NCI-H2081 treated with DMSO at 0.1 percent for 48 hours (cell line): ENCODE measurements at places on chromosomes 3 and 15.
A peak's percentile ranks its signal among the peaks of the same experiment; 100 is the strongest.

DNA sequence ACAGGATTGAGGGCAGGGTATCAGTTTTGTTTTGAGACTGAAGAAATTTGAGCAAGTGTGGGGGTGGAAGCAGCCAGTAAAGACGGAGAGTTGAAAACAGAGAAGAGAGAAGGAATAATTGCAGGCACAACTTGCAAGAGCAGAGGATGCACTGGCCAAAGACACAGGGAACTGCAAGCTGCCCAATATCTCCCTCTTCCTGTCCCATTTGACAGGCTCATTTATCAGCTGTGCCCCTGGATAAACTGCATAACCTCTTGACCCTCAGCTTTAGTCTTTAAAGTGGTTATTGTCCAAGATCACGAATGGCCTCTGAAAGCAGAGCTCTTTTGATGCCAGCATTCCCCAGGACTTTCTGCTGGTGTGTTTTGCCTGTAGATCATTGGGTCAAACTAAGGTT, 5.0 kb upstream of the RAMAC start:
- no peak for DNase-seq

DNA sequence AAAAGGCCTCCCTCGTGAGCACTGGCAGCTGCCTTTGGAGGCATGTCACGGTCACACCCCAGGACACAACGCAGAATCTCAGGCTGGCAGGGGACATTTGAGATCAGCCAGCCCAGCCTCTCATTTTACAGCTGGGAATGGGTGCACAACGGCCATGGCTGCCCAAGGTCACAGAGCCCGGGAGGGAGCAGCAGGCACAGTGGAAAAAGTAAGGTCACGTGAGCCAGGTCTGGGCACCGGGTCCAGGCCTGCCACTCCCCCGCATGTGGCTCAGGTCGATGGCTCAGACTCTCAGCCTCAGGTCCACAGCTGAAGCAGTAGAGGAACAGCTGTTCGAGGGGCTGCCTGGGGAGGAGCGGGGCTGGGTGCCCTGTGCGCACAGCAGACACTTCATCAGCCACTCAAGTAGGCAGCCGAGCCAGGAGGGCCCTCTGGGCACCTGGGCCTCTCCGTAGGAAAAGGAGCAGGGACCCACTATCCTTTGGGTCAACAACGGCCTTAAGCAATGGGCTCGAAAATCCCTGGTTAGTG, 260.6 kb downstream of the GOLGA6L6 start:
- DNase-seq = no peak

DNA sequence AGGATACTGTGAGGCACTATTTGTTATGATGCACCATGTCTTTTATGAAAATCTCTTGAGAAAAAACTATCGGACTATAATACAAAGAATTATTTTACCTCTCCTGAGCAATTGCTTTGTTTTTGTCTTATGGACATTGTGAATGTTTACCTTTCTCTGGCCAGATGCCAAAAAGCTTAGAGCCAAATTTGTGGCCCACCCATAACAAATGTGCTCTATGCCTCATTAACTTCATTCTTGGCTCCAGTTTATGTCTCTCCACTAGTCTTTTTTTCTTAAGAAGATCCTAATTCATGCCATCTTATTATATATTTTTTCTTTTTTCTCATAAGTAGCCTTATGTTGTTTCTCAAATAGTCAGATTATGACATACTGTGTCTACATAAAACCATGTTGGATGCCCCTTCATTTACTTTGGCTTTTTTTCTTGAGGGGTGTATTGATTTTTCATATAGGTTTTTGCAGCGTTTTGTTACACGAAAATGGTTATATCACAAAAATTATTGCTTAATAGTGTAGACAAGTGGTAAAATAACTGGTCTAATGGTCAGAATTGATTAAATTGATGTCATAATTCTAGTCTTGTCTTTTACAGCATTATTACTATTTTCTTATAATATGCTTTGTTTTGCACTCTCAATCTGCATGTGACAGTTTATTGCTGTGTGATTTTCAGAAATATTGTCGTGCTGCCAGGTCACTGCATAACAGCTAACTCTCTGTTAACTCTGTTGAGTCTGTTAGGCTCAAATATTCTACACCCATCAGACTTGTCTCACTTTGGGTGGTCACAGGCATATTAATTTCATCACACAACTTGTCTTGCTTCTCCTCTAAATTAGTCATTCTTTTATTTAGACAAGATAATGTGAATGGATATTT, 18.2 kb downstream of the SENP8 start:
- DNase-seq = peak; percentile 54

GRCh38 chr15:27480141-27480530, 509.2 kb downstream of the GABRG3 start:
- DNase-seq = no peak

GRCh38 chr3:115999613-116000012, 376.3 kb downstream of the GAP43 start:
- DNase-seq = no peak

DNA sequence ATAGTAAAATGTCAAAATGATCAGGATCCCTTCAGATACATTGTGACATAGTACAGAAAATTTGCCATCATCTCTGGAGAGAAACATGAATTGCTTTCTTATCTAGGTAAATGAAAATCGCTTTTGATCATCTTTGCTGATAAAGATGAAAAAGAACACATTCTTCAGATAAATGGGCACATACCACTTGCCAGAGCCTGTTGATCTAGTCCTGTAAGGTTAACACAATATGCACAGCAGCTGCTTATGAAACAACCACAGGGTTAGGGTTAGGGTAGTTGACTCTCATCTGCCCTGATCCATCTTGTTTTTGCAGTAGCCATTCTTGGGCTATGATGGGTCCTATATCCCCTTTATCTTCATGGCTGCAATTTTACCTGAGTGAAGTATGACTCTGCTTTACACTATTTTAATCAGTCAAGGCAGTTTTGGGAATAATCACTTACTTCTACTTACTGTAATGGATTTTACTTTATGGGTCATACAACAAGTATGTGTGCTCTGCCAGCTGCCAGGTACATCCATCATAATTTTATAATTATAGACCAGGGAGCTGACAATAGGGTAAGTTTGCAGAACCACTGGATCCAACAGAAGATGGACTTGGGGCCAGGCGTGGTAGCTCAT, 12.6 kb upstream of the SPINK8 start:
- DNase-seq = no peak

GRCh38 chr3:82596805-82597204, 835.4 kb upstream of the GBE1 start:
- DNase-seq = no peak

DNA sequence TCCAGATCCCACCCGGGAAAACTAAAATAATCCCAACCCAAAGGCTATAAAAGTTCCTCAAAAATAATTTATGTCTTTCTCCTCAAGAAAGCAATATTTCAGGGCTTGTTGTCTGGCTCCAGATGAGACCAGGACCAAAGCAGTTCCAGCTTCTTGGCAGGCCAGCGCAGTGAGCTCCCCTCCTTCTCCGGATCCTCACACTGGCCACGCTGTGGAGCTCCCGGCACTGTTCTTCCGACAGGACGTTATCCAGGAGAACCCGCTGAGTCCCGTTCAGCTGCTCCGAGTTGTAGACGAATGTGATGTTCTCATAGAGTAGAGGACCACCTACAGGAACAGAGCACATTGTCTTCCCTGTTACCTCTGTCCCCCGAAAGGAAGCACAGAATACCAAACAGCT, 146.3 kb downstream of the P3H2 start:
- no peak for DNase-seq

- no peak for DNase-seq
These were observed 9.3 kb downstream of the STRA6 start for GRCh38 chr15:74193299-74193718.

- DNase-seq = no peak
These were observed 131.5 kb downstream of the TGFBR2 start for GRCh38 chr3:30737743-30738499.

- DNase-seq = no peak
These were observed 17.8 kb downstream of the PLXNA1 start for GRCh38 chr3:127000761-127001160.

DNA sequence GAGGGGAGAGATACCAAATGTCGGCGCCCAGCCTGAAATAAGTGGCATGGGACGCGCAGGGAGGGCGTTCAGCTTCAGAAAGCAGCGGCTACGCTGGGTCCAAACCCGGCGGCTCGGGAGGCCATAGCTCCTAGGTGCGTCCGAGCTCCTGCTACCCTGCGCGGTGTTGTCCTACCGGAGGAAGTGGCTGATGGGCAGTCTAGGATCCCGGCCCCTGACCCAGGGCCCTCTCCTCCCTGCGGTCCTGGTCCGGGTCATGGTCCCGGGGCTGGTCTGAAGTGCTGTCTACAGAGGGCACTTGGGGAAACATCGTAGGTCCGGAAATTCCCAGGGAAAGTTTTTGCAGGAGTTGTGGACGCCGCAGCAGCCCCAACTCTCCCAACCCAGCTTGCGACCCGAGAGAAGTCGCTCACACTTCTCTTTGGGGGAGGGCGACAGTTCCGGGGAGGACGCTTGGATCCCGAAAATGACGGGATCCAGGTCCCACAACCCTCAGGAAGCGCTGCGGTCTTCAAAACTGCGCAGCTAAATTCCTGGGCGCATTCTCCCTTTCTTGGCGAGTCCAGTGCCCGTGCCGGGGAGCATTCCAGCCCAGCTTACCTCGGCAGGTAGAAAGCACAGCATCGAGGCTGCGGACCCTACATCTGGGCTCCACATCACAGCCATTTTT, 9.1 kb upstream of the FOXB1 start:
- DNase-seq = no peak

DNA sequence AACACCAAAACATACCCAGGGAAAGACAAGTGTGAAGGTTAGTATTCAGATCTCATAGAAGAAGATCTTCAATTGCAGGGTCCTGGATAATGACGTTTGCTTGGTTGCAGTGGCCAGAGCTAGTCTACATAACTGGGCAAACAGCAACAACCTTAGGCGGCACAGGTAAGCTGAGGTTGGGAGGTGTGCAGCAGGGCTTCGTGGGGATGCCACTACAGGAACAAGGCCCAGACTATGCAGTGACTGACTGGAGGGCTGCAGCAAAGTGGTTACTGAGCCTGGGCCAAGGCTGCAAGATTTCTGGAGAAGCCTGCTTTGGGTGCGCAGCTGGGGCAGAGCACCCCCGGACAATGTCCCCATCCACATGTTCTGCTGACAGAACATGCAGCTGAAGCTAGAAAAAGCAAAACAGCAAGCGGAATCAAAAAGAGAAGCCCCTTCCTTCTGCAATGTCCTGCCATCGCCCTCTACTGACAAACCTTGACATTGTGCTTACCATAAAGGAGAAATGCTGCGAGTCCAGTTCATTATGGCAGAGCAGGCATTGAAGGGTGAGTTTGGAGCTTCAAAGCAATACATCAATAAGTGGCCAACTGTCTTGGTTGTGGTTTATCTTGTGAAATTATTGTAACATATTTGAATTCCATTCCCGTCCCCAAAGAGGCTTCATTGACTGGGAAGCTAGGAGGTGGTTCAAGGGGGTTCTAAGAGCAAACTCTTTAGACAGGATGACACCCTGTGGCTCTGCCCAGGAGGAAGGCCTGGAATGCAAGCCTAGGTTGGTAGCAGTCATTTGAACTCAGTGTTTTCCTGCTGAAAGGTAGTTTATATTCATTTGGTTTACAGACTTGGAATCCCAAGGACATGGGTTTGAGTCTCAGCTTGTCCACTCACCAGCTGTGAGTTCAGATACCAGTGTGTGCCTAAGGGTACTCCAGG, 217.0 kb downstream of the PDCD6IP start:
- no peak for DNase-seq

DNA sequence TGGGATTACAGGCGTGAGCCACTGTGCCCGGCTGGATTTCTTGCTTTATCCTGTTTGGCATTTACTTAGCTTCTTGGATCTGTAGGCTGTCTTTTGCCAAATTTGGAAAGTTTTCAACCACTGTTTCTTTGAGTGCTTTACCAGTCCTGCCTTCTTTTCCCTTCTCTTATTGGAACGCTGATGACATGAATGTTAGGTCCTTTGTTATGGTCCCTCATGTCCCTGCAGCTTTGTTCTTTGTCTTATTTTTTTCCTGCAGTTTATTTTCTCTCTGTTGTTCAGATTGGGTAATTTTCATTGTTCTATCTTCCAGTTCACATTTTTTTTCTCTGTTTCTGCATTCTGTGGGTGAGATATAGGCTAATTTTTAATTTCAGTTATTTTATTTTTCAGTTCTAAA, 25.0 kb downstream of the SH3GL3 start:
- no peak for DNase-seq

- DNase-seq = peak; percentile 83
These were observed 35.3 kb downstream of the TLE3 start for GRCh38 chr15:70062321-70062956.

DNA sequence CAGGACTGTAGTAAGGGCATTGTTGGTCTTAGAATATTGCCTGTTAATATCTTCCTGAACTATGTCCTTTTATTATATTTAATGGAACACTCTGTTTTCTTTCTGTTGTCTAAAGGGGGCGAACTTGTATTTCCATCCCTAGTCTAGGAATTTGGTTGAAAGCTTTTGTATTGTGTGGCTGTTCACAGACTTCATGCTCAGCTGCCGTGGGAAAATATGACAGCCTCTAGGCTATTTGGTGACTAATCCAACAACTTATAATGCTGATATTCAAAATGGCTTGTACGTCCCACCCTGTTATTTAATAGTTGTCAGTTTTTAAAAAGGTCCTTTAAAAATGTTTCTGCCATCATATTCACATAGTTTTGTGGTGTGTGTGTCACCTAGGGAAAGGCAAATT, 202.6 kb downstream of the KLHL25 start:
- no peak for DNase-seq
